ENCODE measurements at places on chromosomes 7 and 10.
A peak's percentile ranks its signal among the peaks of the same experiment; 100 is the strongest.

DNA sequence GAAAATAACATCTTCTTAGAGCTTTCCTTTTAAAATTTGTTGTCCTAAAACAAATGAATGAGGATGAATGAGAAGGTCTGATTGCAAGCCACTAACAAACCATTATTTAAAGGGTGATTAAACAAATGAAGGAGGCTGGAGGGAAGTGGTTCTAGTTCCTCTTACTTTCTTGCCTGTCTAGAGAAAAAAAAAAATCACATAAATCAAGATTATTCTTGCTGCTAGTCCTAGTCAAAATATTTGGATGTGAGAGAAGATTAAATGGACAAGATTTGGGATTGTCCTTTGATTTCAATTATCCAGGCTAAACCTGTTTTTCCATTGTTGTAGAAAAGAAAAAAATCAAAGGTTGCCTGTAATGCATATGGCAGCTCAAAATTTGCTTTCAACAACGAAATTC is 3.3 kb downstream of the SKAP2 start:
- no peak for DNase-seq

DNA sequence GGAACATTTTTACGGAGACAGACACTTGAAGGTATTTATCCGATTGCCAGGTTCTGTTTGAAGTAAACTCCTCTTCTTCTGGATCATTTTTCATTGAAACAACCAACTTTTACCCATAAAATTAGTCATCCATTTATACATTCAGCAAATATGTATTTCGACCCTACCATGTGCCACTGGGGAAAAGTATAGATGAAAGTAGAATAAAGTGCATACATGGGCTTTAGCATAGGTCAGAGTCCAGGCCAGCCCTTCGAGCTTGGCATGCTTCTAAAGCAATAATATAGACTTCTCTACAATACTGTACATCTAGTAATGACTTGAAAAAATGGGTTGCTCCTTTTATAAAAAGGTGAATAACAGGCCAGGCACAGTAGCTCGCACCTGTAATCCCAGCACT is 10.1 kb downstream of the SLC25A16 start:
- no peak for DNase-seq

DNA sequence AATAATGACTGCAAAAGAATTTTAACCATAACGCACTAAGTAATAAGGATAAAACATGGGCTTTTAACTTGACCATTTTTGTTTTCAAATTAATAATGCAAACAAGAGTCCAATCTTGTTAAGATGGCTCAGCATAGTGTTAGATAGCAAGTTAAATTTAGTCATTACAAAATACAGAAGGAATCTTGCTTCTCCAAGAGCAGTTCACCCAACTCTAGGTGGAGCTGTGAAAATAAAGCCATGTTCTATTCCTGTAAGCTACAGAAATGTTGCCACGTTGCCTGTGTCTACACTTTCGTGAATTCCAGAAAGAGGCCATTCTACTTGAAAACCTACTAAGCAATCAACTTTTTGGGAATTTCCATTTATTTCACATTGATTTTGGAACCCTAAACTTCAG is 191.9 kb downstream of the SFMBT2 start:
- DNase-seq: no peak

DNA sequence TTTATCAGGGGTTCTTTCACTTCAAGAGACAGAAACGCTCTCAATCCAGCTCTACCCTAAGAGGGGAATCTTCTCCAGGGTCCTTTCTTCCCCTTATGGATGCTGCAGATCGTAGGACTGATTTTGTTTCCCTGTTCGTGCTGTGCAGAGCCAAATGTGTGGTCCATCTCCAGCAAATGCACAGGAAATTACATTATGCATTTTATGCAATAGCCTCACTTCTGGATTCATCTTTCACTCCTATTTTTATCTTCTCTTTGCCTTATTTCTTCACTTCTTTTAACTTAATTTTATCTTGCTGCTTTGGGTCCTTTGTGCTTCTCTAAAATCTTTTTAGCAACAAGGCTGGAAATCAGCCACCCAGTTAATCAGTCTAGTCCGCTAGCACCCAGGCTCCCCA is 184.5 kb upstream of the INHBA start:
- no peak for DNase-seq

DNA sequence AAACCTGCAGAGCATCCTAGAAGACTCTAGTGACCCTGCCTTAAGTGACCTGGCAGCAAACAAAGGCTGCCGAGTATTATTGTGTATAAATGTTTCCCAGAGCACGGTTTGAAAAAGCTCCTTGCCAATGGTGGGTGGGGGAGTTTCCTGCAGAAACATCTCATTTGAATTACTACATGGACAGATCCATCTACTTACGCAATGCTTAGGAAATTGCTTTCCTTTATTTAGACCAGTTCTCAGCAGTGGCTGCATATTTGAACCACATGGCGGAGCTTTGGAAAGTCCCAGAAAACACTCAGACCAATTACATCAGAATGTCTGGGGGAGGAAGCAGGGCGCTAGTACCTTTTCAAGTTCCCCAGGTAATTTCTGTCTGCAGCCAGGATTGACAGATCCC is 560.9 kb downstream of the SDK1 start:
- DNase-seq: no peak

GRCh38 chr10:89655722-89656121 is 10.7 kb upstream of the PANK1 start:
- no peak for DNase-seq

DNA sequence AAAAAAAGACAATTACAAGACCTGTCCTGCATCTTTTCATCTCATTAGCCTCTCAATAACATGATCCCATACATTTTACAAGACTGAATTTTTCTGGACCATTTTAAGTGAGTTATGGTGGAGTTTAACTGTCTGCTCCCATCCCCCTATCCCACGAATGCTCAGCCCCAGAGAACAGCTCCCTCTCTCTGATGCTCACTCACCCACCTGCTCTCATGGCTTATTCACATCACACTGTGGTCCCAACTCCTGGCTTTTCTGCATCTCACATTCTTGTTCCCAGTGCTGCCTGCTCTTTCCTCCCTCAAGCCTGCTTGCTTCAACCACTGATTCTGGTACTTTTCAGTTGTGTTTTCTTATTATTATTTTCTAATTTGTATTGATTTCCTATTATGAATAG is 20.4 kb upstream of the CCSER2 start:
- no peak for DNase-seq

DNA sequence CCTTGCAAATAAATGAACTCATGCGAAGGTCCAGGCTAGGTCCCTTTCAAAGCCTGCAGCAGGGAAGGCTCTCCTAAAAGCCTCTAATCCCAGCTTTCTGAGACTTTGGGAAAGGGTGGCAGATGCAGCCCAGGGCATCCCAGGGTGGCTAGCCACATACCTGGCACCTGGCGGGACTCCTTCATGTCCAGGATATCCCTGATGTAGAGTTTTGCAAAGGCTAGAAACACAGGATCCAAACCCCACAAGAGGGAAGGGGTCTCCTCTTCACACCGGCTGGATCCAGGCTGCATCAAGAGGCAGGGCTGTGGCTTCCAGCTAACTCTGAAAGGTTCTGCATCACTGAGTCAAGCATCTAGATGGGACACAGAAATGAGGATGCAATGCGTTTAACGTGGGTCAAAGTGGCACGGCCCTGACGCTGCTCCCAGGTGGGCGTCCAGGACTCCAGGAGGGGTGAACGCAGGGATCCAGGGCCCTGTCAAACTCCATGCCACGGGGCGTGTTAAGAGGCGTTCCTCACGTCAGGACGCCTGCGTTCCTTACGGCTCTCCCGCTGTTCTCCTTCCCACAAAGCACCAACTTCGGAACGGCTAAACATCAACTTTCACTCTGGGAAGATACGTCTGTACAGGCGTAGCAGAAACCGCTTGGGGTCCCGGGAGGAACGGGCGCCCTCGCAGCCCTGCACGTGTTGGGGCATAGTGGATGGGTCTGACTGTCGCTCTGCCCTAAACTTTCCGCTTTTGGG is 507 bp downstream of the STN1 start:
- peak; percentile 9 for DNase-seq

- DNase-seq: no peak
Measured at GRCh38 chr10:71045936-71046335, 157.6 kb upstream of the PCBD1 start.

DNA sequence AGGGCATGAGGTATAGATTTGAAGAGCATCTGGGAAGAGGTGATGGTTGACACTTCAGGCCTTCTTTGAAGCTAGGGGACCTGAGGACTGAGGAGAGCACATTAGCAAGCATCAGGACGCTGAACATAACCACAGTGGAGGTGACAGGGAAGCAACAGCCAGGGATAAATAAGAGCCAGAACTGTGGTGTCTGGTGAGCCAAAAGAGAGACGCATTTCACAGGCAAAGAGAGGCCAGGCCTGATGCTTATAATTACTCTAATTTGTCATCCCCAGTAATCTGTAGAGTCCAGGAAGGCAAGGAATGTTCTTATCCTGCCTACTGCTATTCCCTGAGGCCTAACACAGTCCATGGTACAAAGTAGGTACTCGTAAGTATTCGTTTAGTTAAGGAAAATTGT is 10.4 kb upstream of the FAS start:
- no peak for DNase-seq

DNA sequence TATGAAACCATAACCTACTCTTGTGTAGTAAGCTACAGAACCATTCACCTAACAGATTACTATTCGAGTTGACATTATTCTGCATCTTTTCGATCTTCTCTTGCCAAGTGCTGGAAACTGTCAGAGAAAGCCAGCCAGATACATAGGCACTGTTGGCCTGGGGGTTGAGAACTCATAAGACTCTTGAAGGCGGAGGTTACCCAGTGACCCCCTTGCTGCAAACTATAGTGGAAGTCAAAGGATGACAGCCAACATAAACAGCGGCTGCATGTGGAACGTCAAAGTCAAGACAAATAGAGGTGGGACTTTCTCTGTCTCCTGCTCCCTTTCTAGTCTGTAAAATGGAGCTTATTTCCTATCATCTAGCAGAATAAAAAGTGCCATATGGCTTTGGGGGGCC is 394.2 kb downstream of the LRMDA start:
- no peak for DNase-seq

- DNase-seq: no peak
Measured at GRCh38 chr7:70259502-70259901, 661.2 kb downstream of the AUTS2 start.
